Stimulated activated CD8-positive, alpha-beta memory T cell treated with anti-CD3 and anti-CD28 coated beads, Interleukin-7, amount 100 ng/mL, for 1 hour (primary cell): ENCODE measurements at places on chromosomes 3 and 15.

DNA sequence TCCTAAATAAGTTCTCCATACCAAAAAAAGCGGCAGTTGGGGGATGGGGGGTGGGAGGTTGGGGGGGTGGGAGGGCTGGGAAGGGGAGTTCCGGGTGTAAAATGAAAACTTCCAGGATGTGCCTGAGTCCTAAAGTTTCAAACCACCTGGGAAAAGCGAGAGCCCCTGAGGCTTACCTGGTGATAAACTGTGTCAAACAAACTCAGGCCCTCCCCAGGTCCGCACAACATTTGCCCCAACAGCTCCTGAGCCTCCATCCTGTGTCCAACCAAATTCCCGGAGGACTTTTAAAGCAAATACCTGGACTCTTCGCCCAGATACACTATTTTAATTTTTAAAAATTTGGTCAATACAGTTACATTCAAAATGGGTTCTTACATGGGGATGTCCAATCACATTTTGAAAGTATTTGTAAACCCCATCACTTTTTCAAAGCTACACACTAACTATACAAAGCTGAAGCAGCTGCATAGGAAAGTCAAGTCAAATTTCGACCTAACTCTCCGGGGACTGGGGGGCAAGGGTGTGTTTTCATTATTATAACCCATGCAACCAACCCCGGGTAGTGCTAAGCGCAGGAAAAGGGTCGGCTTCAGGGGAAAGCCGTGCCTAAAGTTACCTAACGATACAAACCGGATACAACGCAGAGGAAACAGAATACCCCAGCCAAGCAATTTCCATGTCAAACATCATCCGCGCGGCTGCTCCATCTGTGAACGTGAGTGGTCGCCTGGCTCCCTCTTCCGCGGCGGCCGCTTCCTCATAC, 685 bp upstream of the FOXB1 start:
- DNase-seq = no peak

DNA sequence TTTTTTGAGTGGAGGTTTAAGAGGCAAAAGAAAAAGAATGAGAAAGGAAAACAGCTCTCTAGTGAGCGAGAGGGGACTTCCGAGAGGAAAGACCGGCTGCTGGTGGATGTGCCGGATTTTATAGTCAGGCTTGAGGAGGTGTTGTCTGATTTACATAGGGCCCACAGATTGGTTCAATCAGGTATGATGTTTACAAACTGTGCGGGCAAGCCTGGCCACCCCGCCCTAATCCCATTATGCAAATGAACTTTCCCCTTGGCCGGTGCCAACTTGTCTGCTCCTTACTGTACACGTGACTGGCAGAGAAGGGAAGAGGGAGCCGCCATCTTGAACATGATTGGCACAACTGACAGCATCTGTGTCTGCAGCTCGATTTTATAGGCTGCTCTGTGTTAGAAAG, 44.7 kb downstream of the FAM43A start:
- DNase-seq = no peak

- no peak for DNase-seq
Measured at GRCh38 chr3:147372525-147373027, 33.8 kb downstream of the ZIC4 start.

- DNase-seq = no peak
Measured at GRCh38 chr3:47424434-47425382, 43.9 kb downstream of the PTPN23 start.

GRCh38 chr15:66211670-66212562, 41.6 kb downstream of the MEGF11 start:
- DNase-seq = no peak

- DNase-seq = no peak
Measured at GRCh38 chr15:31974855-31975829, 55.2 kb upstream of the CHRNA7 start.

DNA sequence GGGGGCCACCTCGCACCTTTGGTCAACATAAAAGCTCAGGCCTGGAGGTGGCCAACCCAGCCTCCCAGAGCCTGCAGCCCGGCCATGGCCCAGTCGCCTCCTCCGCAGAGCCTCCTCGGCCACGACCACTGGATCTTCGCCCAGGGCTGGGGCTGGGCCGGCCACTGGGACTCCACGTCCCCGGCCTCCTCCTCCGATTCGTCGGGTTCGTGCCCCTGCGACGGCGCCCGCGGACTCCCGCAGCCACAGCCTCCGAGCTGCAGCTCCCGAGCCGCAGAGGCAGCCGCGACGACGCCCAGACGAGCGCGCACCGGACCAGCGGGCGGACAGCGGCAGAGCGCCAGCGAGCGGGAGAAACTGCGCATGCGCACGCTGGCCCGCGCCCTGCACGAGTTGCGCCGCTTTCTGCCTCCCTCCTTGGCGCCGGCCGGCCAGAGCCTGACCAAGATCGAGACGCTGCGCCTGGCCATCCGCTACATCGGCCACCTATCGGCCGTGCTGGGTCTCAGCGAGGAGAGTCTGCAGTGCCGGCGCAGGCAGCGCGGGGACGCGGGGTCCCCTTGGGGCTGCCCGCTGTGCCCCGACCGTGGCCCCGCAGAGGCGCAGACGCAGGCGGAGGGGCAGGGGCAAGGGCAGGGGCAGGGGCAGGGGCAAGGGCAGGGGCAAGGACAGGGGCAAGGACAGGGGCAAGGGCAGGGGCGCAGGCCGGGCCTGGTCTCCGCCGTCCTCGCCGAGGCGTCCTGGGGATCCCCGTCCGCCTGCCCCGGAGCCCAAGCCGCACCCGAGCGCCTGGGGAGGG, at the start of gene MESP2:
Gene MESP2, plus strand, starts transcription at position 59 of the 799 bp plus-strand sequence. Its CDS starts 26 bp downstream, at position 85.
- DNase-seq = peak; percentile 5

DNA sequence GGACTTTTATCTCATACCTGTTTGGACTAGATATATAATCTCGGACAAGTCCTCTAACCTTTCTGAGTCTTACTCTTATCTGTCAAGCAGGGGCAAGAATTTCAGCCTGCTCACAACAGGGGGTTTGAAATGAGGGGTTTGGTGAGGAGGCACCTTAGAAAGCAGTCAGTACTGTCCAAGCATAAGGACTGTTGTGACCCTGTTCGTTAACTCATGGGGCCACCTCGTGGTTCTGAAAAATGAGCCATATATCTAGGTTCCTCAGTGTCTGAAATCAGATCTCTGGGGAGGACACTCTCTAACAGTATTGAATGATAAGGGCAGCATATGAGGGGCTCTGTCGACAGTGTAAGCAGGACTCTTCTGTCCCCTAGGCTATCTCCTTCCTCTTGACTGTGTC, 7.2 kb upstream of the TIMP4 start:
- DNase-seq = no peak

- DNase-seq = no peak
Measured at GRCh38 chr3:15875016-15875689, 77.4 kb upstream of the ANKRD28 start.

DNA sequence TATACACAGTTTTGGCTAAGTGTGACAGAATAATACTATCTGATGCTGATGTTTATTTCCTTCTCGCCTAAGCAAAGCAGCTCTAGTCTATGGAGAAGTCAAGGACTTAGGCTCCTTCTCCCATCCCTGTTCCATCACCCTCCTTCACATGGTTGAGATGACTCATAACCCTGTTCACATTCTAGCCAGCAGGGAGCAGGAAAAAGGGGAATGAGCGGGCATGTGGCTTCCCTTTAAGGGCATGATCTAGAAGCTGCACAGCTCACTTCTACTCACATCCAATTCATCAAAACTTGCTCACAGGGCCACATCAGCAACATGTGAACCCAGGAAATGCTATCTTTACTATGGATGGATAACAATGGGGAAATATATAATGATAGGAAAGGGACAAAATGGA, 40.9 kb downstream of the CBLB start:
- no peak for DNase-seq

- DNase-seq = no peak
Measured at GRCh38 chr15:89360294-89360971, 25.8 kb upstream of the POLG start.

DNA sequence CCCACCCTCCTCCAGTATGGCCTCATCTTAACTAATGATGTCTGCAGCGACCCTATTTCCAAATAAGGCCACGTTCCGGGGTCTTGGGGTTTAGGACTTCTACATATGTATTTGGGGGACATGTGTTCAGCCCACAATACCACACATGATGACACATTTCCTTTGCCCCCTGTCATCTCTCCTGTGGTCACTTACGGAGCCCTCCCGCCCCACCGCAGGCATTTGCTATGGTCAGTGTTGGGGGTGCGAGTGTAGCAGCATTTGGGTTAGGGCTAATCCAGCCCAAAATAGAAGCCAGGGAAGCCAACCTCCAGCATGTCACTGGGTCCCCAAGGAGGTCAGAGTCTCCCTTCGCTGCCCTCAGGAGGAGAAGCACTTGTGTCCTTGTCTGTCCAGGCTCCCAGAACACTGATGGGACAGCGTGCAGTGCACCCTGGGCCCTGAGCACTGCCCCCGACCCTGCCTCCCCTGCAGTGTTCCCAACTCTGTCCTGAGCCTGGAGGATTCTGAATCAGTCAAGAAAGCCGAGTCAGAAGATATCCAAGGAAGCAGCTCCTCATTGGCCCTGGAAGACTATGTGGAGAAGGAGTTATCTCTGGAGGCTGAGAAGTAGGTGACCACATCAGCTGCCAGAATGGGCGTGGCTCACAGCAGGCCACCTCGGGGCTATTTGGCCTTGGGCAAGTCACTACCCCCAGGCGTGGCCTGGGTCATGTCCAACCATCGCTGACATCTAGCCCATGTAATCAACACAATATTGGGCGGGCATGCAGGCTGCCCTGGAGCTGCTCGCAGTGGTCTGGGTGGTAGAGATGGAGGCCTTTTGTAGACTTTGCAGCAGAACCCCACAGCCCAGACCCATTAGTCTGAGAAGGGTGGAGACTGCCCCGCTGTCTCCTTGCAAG, 46.9 kb upstream of the FGD5 start:
- DNase-seq = no peak

DNA sequence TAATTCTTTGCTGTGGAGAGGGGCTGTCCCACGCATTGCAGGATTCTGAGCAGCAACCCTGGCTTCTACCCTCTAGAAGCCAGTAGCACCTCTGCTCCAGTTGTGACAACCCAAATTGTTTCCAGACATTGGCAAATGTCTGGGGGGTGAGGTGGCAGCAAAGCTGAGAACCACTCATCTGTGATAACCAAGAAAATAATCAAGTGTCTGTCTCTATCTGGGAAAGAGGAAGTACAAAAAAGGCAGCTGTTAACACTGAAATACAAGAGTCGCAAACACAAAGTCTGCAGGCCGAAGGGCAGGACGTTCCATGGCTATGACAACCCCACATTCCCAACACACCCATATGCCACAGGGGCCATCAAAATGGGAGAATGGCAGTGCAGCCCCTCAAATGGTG, 42.2 kb upstream of the GNB5 start:
- no peak for DNase-seq

DNA sequence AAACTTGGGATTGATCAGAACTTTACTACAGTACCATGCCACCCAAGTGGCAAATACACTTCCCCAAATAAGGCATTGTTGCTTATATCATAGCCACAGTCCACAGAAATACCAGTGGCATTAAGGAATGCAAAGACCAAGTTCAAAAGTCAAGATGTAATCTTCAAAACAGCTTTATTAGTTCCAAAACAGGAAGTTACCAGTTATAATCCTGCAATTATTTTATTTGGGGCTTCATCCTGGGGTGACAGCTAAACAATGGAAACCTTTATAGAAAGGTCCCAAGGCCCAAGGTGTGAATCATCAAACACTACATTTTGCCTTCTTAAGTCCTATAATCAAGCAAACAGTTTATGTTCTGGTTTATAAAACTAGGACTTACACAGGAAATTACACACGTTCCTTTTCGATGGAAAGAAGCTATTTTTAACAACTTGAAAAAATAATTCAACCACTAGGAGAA, 30.3 kb upstream of the RNF7 start:
- no peak for DNase-seq

GRCh38 chr3:16496008-16496407, 17.5 kb downstream of the RFTN1 start:
- DNase-seq = no peak

DNA sequence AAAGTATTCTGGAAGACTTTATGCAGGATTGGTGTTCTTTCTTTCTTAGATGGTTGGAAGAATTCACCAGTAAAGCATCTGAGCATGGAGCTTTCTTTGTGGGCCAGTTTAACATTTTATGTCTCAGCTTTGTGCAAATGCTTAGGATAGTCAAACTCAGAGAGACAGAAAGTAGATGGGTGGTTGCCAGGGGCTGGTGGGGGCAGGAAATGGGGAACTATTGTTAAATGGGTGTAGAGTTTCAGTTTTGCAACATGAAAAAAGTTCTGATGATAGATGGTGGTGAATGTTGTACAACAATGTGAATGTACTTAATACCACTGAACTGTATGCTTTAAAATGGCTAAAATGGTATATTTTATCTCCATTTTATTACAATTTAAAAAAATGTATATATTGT, 24.8 kb downstream of the SPCS1 start:
- no peak for DNase-seq

DNA sequence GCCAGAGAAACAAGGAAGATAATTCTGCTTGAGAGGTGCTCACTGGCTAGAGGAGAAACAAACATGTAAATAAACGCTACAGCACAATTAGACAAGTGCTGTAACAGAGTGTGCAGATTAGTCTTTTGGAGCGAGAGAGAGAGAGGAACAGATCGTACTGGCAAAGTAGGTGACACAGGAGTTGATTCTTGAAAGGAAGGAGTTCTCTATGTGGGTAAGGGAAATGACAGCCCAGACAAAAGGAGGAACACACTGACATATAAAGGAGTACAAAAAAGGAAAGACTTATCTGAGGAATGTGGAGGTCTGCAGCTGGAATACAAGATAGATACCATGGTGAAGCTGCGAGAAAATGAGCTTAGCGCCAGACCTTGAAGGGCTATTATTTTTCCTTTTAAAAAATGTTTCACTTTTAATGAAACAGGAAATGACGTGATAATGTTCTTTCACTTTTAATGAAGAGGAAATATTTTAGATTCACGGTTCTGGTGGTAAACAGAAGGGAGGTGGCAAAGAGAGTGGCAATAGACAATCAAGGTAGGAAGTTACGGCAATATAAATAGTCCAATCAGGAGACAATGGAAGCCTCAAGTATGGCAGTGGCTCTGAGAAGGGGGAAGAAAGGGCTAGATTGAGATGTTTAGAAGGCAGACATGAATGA, 202.9 kb downstream of the VPS13C start:
- DNase-seq = no peak

DNA sequence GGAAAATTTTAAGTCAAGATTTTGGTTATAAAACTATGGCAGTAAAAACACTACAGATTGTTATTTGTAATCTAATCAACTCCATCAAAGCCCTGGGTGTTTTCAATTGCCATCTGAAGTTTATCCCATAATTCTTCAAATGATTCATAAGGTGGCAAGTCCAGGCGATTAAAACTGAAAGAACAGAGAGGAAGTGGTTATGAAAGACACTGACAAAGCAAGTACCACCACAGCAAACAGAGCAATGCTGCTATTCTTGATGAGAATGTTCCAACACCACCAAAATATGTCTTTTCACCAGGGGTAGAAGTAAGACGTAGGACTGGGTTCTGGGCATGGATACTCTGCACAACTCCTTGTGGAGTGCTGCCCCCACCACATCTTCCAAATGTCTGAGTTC, 86.9 kb upstream of the PRTG start:
- DNase-seq = no peak
